GM12878 (cell line): ENCODE measurements at places on chromosomes 1 and 21.

GRCh38 chr1:27513528-27513927 is 23.6 kb upstream of the WASF2 start:
- no peak for DNase-seq

DNA sequence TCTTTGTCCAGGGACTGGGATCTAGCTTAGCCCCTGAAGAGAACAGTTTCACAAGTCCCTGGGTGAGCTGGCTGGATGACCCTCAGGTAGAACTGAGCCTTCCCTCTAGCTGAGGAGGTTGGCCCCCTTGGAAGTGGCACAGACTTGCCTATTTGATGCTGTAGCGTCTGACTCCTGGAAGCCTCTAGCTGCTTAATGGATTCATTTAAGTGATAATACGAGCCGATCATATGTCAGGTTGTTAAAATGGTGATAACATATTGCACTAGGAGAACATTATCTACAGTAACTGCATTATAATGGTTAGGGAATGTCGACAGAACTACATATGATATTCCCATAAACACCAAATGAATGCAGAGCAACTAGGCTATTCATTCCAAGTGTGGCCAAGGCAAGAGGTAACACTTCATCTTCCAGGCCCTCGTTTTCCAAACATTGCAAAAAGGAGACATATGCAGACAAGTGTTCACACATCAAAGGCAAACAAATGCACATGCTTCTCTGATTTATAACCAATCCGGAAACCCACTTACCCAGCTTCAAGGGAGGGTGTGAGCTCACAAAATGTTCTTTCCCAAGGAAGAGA is 340.1 kb upstream of the PLXNA2 start:
- DNase-seq: no peak

- DNase-seq: no peak
These were observed 14.3 kb upstream of the LSM10 start for GRCh38 chr1:36411674-36412648.

DNA sequence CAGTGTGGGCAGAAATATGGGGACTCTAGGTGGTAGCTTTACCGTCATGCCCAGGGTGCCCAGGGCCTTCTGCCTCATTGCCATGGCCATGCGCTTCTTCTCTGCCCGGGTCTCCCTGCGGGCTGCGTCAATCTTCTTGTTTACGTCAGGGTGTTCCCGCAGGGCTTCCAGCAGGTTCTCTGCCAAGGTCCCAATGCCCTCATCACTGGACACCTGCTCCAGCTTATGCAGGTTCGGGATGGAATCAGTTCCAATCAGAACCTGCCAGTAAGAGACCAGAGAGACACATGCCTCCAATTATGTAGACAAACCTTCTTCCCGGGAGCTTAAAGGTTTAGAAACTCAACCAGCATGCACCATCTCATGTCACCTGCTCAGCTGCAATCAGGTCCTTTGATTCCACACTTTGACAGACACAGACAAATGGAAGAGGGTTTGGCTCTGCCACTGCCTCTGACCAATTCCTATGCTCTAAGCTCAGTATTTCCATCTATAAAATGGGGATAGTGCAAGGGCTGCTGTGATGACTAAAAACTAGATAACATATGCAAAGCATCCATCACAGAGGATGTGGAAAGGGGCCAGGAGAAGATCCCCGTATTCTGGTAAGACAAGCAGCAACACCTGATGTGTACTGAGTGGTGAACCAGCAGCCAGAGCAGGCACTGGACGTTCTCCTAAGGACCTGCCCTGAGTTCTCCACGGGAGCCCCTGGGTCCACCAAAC is 121.2 kb downstream of the UBR4 start:
- peak; percentile 15 for DNase-seq

DNA sequence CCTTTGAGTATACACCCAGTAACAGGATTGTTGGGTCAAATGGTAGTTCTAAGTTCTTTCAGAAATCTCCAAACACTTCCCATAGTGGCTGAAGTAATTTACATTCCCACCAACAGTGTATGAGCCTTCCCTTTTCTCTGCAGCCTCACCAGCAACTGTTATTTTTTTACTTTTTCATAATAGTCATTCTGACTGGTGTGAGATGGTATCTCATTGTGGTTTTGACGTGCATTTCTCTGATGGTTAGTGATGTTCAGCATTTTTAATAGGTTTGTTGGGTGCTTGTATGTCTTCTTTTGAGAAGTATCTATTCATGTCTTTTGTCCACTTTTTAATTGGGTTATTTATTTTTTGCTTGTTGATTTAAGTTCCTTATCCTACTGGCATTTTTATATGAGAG is 26.4 kb upstream of the LAMC1 start:
- DNase-seq: no peak

GRCh38 chr1:155136748-155137147 is 1.1 kb downstream of the SLC50A1 start:
- DNase-seq: no peak
